ENCODE measurements at places on chromosomes 7 and 10.

DNA sequence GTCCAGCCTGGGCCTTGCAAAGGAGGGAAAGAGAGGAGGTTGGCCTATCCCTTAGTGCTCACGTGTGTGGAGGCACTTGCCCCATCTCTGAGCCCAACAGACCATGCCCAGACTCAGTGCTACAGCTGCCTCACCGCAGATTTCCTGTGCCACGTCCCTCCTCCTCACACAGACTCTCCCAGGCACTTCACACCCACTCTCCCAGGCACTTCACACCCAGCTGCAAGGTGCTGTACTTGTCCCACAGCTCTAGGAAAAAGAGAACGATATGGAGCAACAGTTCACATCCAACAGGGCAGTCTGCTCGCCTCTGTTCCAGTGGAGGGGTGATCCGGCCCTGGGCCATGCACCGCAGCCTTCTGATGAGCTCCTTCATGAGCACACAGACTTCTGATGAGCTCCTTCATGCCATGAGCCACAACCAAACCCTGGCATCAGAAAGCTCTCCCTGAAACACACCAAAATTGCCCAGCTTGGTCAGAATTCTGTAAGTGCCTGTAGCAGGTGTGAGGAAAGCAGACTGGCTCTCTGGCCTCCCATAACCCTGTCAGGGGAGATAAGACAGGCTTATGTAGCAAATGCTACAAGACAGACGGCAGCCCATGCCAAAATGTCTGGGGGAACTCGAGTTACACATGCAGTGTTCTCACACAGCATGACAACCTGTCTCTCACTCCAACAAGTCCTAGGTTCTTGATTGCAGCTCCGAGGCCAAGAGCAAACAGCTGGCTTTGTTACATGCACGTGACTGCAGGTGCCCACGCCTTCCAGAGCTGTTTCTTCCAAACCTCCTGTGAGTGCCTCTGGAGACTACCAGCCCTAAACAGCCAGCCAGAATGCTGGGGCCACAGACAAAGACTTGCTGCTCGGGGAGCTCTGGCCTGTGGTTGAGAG lies 348.5 kb downstream of the GRID1 start:
- DNase-seq = no peak

DNA sequence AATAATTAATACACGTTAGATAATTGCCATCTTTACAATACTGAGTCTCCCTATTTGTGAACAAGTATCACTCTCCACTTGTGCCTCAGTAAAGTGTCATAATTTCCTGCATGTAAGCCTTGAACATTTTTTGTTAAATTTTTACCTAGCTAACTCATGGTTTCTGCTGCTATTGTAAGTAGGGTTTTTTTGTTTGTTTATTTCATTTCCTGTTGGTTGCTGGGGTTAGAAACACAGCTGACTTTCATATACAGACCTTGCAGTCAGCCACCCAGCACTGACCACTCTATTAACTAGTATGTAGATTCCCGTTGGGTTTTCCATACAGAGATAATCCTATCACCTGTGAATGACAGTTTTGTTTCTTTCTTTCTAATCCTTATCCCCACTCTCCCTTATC lies 133.3 kb downstream of the MPP7 start:
- DNase-seq = no peak

DNA sequence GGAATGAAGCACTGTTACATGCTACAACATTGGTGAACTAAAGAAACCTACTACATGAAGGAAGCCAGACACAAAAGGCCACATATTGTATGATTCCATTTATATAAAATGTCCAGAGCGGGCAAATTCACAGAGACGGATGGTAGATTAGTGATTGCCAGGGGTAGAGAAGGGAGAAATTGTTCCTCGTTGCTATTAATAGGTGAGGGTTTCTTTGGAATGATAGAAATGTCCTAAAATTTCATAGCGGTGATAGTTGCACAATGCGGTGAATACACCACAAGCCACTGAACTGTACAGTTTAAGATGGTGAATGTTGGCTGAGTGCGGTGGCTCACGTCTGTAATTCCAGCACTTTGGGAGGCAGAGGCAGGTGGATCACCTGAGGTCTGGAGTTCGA lies 29.0 kb downstream of the DENND2A start:
- no peak for DNase-seq

DNA sequence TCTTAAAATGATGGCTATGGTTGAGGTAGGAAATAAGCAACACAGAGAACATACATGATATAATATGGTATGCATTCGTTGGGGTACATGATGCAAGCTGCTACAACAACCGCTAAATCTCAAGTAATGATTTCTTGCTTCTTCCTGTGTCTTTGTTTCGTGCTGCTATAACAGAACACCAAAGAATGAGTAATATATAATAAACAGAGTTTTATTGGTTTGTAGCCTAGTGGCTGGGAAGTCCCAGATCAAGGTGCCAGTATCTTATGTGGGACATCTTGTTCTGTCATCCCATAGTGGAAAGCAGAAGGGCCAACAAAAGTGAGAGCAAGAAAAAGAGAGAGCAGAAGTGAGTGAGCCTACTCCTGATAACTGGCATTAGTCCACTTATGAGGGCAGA lies 689.7 kb downstream of the SUGCT start:
- no peak for DNase-seq

- peak; percentile 64 for DNase-seq
These were observed 1.7 kb upstream of the CTNNA3 start for GRCh38 chr10:67697724-67698131.

- no peak for DNase-seq
These were observed 424.3 kb downstream of the KIF20B start for GRCh38 chr10:90125456-90126255.

DNA sequence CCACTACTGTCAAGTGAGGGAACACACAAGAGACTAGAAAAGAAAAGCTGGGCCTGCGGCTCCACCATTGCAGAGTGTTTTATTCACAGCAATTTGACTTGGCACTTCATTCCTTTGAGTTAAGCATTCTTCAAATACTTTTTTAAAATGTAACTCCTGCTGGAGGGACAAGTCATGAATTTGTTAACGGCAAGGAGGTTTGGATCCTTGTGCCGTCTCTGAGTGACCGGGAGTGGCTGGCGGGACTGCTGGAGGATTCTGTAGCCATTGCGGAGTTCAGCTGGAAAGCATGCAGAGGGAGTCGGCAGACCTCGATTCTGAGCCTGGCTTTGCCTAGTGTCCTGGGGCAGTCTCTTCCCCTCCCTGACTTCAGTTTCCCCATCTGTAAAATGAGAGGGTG lies 9.8 kb downstream of the HSPA12A start:
- DNase-seq = no peak

DNA sequence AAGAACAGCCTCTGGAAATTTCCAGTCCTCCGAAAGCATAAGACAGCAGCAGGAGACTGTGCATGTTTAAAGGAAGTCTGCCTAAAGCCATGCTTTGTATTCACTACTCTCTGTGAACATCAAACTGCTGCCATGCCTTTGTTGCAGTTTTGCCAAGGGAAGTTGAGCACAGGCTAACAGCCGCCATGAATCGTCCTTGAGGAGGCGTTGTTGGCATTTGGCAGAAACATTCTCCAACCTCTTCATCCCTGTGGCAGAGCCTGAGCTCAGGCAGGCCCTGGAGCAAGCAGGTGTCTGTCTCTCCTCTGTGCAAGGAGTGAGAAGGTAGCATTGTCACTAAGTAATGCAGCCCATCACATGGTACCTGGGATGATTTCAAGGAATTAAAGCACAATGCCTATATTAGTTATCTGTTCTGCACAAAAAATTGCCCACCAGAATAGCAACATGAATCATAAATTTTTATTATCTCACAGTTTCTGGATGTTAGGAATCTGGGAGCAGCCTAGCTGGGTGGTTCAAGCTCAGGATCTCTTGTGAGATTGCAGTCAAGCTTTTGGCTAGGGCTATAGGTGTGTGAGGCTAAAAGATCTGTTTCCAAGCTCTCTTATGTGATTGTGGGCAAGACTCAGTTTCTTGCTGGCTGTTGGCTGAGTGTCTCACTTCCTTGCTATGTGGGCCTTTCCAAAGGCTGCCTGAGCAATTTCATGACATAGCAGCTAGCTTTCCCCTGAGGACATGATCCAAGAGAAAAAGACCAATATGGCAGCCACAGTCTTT lies 46.5 kb upstream of the KIAA1217 start:
- no peak for DNase-seq

- peak; percentile 23 for DNase-seq
These were observed 825 bp downstream of the MRPL32 start for GRCh38 chr7:42932811-42933591.

DNA sequence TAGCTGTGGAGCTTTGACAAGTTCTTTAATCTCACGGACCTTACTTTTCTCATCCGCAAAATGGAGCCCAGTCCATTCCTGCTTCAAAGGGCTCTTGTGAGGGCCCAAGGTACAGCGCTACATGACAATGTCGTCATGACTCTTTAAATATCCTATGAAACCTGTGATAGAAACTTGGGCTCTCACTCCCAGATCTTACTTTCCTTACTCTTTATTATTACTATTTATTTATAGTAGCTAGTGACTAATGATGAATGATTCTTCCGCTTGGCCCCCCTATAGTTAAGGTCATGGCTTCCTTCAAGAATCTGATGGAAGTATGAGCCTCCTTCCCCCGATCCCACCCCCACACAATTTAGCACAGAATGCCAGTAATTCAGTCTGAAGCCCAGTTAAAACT lies 41.9 kb downstream of the RBM20 start:
- no peak for DNase-seq
